Vagina (tissue), 2 donors: ENCODE measurements at places on chromosomes 5 and 9. TPM values are rescaled to one million over a fixed set of nuclear protein-coding genes. Genes with fewer than 3 reads are reported as not detected.

DNA sequence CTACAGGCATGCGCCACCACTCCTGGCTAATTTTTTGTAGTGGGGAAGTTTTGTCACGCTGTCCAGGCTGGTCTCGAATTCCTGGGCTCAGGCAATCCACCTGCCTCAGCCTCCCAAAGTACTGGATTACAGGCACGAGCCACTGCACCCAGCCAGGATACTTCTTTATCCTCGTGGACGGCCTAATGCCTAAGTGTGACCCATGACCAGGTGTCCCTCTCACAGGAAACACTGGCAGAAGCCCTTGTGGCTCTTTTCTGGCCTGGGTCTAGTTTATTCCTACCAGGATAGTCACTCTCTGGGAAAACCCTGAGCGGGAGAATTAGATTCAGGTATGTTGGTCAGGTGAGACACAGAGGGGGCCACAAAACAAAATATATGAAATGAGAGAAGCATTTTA lies 90.4 kb downstream of the PJA2 start:
- no peak for DNase-seq

RMND5B gene
- 51.6 TPM for total RNA-seq

FBXW5 gene
- 125 TPM for total RNA-seq

- DNase-seq: no peak
Measured at GRCh38 chr9:100084128-100084453, 14.7 kb downstream of the ERP44 start.

DNA sequence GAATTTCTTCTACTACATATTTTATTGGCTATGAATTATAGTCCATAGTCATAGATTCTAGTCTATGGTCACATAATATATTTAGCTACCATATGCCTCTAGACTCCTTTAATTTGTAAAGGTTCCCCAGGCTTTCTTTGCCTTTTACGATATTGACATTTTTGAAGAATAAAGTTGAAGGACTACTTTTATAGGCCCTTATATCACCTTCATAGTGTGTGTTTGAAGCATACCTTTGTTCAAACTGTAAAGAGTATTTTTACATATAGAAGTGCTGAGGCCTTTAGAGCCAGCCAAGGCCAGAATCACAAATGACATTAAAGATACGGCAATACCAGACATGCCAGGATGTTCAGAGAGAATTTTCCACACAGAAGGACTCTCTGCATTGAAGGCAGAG lies 147.0 kb downstream of the GABRG2 start:
- no peak for DNase-seq

- DNase-seq: no peak
Measured at GRCh38 chr5:96302174-96302738, 130.8 kb downstream of the PCSK1 start.

BRINP1 gene
- 0.49 TPM for total RNA-seq

MACIR gene
- total RNA-seq: 6.9 TPM

DNA sequence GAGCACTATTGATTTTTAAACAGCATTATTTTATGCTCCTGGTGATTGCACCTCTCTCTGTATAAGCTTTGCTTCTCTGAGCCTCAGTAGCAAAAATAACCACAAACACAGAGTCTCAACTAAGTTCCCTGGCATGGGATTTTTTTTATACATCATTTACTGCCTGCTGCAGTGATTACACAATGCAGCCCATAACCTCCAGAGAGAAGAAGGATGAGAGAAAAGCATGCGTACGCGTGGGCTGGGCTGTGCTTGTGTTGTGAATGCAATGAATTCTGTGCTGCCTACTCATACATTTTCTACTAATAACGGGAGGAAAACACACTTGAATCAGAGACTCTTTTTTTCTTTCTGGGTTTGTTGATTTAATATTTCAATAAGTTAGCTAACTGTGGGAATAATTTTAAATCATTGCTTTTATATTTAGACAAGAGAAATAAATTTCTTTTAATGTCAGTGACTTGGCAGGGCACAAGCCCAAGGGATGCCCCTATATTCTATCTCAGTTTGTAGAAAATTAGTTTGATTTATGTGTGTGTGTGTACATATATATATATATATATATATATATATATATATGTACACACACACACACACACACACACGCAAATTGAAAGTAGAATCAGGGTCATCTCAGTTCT lies 351.5 kb downstream of the MED10 start:
- no peak for DNase-seq

- DNase-seq: no peak
Measured at GRCh38 chr9:137029058-137029936, 1.3 kb upstream of the ABCA2 start.

PCDHAC1 gene
- 0.49 TPM for total RNA-seq

CHSY3 gene
- 3.9 TPM for total RNA-seq

FOXD4 gene
- total RNA-seq: not detected

GRCh38 chr5:149781612-149782011 lies 51.5 kb downstream of the PPARGC1B start:
- DNase-seq: no peak

DNA sequence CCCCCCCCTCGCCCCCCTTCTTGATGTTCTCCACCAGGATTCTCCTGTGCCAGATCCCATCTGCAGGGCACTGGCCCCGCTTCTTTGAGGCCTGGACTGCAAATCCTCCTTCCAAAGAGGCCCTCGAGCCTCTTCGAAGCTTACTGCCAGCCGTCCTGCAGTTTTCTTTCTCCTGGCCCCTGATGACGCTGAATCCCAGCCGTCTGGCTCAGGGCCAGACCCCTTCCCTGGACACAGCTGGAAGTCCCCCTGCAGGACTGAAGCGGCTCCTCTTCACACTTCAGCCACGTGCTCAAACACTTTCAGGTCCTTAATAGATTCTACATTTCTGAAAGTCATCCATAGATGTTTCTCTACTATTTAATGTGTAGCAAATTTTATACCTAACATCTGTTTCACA lies 121.5 kb downstream of the EHMT1 start:
- DNase-seq: no peak

GABRA6 gene
- total RNA-seq: not detected

- no peak for DNase-seq
Measured at GRCh38 chr5:39195198-39195826, 24.1 kb downstream of the FYB1 start.

DNA sequence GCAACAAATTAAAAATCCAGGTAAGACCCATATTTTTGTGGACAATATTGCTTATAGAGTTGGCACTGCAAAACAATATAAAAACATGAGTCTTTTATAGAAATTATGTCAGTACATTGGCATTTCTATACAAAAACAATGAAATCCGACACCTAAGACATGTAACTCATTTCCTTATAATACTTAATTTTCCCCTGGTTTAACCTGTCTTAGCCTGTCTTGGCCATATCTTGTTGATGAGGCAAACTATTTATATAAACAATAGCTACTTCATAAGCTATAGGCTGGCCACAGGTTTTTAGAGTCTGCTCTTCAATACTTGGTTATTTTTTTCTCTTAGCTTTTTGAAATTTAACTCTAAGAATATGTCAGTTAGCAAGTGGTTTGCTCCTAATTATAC lies 44.7 kb upstream of the IZUMO3 start:
- DNase-seq: no peak

GRCh38 chr9:37468620-37469019 lies 3.4 kb upstream of the ZBTB5 start:
- DNase-seq: no peak

DNA sequence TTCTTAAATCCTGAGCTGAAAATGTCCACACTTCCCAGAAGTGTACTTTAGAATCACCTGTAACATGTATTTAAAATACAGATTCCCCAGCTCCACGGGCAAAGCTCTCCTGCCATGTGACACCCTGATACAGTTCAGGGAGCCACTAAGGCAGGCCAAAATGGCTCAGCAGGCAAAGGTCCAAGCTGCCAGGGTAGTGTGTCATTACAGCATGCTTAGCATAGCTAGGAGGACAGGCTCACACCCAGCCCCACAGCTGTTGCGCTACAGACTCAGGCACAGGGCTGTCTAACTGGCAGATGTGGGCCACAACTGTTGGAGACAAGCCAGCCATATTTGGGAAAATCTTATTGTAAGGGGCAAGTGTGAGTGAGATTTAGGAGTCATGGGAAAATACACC lies 73.0 kb downstream of the C9orf85 start:
- DNase-seq: no peak

- no peak for DNase-seq
Measured at GRCh38 chr9:13090628-13091027, 188.9 kb downstream of the MPDZ start.

DNA sequence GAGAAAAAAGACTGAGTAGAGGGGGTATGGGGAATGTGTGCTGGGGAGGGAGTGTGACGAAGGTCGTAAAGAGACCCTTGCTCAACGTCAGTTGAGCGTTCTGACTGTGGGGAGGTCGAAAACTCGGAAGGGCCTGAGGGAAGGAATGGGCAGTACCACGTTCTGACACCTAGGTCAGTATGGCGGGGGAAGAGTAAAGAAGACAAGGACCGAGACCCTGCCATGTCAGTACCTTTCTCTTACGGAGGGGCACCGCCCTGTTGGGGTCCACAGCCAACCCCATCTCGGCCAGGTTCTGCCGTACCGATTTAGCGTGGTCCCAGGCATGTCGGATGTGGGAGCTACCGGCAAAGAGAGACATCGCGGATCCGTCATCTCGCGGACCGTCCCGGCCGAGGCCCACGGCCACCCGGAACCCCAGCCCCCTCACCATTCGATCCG lies 375 bp downstream of the NOP16 start:
- no peak for DNase-seq

DNA sequence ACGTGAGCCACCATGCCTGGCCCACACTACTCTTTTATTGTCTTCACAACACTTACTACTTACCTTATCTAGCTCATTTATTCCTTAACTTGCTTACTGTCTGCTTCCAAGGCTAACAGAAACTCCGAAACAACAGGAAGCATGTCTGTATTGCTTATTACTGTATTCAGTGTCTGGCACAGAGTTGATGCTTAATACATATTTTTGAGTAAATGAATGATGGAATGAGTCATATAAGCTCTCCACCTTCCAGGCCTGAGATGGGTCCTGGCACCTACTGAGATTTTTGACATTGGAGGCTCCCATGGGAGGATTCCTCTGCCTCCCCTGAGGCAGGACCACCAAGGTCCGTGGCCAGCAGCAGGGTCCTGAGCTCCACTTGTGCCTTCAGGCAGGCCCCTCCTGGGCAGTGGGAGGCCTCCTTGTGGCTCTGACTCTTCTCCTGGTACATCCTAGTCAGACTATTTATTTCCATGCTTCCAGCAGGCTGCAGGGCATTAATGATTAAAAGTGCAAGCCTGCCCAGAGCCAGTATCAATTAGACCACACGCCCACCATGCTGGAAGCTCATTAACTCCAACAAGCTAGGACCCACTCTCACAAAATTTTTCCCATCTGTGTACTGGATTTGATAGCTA lies 76.5 kb upstream of the CTNNA1 start:
- DNase-seq: no peak

PCDHB3 gene
- 2.0 TPM for total RNA-seq

SPATA31C1 gene
- total RNA-seq: not detected

DNA sequence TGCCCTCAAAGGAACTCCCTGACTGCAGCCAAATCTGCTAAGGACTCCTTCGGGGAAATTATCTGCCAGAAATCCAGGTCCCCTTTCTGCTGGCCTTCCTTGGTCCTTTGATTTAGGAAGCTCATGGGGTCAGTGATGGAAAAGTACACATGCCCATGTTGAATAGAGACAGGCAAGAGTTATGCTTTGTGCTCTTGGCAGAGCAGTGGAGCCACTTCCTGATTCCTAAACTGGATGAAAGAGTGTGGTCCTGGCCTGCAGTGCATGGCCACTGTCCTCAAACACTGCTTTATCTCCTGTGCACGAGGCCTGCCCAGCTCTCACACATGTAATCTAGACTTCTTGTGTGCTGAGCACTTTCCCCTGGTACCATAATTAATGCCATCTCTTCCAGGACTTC lies 2.0 kb upstream of the EBF1 start:
- DNase-seq: no peak

DNA sequence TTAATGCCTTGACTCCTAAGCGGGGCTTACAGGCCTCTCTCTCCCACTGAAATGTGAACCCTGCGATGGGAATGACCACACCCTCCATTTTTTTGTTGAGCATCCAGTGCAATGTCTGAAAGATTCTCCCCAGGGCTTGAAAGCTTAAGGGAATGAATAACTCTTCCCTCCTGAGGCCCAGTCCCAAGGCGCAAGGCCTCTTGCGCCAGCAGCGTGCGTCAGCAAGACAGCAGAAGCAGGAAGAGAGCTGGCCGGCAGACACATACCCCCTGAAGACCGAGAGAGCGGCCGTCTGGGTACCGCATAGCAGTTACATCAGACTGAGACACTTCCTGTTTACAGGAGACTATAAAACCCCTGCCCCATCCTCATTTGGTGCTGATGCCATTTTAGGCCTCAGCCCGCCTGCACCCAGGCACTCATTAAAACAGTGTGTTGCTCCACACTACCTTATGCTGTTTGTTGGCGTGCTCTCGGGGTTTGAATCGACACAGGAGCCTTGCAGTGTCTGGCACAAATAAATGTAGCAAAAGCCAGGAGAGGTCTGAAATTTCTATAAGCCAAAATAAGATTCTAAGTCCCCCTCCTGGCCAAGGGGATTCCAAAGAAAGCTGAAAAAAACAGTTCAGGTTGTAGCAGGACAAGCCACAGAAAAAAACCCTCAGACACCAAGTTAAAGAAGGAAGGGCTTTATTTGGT lies 62.3 kb downstream of the GDNF start:
- no peak for DNase-seq

- no peak for DNase-seq
Measured at GRCh38 chr5:175351126-175351525, 92.9 kb downstream of the DRD1 start.

DNA sequence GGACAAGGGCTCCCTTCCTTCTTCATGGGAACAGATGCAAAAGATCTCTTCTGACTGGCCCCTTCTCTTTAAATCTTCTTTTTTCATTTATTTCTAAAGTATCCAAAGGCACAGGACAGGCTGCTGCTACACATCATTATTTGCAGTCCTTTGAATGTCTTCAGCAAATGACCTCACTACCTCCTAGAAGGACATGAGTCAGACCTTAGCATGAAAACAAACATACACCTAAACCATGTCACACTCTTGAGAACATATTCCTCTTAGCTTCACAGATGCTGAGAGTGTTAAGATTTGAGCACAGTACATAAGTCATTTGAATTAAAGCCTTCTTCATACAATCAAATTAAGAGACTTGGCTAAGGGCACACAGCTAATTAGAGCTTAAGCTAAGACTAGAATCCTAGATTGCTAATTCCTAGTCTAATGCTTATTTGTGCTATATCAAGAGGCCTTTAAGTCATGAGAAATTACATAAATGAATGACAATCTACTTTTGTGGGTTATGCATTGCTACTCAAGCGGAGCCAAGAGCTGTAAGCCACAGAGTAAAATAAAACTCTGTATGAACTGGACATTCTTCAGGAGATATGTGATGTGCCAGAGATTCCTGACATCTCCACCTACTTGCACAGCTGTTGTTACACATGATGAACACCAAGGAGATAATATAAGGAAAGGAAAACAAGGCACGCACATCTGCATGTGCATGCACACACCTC lies 109.1 kb upstream of the PTGER4 start:
- DNase-seq: no peak

GRCh38 chr9:105132606-105133005 lies 111.8 kb upstream of the SLC44A1 start:
- no peak for DNase-seq

DNA sequence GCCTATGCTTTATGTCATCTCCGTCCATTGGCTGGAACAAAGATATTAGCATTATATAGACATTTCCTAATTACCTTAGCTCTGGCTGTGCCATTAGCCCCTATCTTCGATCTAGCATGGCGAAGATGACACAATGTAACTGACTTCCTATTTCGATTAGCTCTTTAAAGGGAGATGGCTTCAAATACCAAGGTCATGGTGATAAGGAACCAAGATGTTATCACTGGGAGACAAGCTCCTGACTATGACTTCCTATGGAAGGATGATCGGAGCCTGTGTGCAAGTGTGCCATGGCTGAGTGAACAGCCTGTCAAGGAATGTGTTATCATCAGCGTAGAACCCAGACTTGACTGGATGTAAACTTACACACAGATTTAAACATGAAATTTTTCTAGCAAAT lies 602.1 kb downstream of the PSAT1 start:
- DNase-seq: no peak

ELOVL7 gene
- 3.9 TPM for total RNA-seq
